ENCODE measurements at places on chromosomes 3 and 15.

GRCh38 chr3:77204788-77205187, 164.9 kb downstream of the ROBO2 start:
- DNase-seq: no peak

- no peak for DNase-seq
Measured at GRCh38 chr15:68339481-68339880, 61.9 kb downstream of the FEM1B start.

DNA sequence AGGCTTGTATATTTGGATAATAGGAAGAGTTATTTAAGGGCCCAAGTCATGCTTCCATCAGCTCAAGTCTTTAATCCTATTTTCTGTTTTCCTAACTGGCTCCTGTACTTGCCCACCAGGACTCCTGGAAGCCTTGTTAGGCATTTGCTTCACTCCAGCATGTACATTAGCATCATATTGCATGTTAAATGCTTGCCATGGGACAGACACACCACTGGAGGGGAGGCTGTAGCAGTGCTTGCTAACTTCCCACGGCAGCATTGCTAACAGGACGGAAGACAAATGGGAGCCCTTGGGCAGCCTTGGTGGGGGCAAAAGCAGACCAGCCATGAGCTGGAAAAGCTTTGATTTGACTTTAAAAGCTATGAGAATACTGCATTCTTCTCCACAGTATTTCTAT, 6.1 kb downstream of the TMOD2 start:
- no peak for DNase-seq

- DNase-seq: peak; percentile 2
Measured at GRCh38 chr15:33737687-33738601, 230.4 kb upstream of the CHRM5 start.

- no peak for DNase-seq
Measured at GRCh38 chr15:76470691-76471090, 134.1 kb downstream of the ISL2 start.

GRCh38 chr3:188262913-188263683, 109.1 kb downstream of the LPP start:
- DNase-seq: no peak

GRCh38 chr3:15355086-15355485, 22.7 kb upstream of the SH3BP5 start:
- DNase-seq: no peak

GRCh38 chr3:131356006-131356595, 25.5 kb upstream of the NUDT16 start:
- DNase-seq: no peak

DNA sequence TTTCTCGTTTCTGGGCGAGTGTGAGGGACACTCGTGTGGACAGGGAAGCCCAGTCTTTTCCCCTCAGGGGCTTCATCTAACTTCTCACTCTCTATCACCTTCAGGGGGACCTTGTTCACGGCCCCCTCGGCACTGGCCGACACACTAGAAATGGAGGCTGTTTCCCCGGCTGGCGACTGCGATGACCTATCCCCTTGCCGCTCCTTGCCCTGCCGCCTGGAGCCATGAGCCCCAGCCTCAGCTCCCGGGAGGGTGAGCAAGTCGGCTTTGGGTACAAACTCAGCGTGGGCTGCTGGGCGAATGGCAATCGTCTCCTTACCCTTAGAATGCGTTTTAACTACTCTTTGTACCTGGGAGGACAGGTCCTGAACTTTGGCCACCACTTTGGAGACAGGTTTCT, 41.0 kb downstream of the FMN1 start:
- no peak for DNase-seq

GRCh38 chr15:93072011-93072410, 17.0 kb downstream of the RGMA start:
- no peak for DNase-seq

DNA sequence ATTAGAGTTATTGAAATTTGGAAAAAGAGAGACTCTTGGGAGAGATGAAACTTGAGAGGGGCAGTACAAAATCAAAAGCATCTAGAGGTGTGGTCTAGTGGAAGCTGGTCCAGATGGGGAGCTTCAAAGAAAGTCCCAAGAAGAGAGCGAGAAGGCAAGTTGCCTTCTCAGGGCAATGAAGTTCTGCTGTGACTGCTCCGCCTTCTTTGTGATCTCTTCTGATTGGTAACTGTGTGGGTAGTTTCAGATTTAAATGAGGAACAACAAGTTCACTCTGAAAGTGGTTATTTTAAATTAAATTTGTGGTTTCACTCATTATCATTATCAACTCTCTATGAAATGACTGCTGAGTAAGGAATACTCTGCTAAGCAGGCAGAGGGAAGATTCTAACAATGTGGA, 233.3 kb downstream of the NLGN1 start:
- DNase-seq: no peak

DNA sequence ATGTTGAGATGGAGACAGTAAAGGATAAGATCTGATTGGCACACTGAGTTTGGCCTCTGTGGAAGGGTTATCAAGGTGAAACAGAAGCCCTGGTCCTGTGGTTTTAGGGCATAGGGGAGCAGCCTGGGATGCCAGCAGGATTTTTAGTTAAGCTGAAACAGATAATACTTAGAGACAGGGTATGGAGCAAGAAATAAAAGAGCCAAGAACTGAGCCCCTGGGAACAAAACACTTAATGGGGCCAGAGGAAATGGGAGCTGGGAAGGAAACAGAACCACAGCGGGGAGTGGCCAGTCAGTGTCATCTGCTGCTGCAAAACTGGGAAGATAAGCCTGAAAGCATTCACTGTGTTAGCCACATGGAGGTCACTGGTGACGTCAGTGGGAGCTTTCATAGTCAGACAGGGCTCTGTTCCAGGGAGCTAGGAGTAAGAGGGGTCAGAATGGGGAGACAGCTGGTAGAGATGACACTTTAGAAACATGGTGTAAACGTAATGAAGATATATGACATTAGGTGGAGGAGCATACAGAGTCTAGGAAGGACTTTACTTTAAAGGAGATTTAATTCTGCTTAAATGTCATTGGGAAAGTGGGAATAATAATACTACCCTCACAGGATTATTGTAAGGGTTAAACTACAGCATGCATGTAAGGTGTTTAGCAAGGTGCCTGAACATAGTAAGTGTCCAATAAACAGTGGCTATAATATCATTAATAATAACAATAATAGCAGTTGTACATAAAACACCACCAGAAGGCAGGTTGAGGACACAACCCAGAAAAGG, 172.7 kb upstream of the CTNNB1 start:
- DNase-seq: no peak

GRCh38 chr3:158709666-158710083, 22.6 kb downstream of the RARRES1 start:
- DNase-seq: no peak

GRCh38 chr3:71355862-71356261, 227.7 kb downstream of the FOXP1 start:
- DNase-seq: no peak

DNA sequence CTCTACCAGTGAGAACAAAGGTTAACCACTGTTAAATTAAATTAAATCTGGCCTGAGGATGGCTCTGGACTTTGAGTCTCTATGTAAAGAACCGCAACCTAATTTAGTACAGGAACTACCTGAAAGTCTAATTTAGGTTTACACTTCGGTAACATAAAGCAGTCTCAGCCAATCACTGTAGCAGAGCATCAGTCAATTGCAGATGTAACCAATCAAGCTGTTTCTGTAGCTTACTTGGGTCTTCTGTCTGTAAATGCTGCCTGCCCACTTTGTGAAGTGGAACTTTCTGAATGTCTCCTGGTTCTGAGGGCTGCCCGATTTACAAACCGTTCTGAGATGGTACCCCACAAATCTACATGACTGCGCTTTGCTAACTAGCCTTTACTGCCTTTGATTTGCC, 39.1 kb upstream of the RASGRP1 start:
- DNase-seq: no peak

DNA sequence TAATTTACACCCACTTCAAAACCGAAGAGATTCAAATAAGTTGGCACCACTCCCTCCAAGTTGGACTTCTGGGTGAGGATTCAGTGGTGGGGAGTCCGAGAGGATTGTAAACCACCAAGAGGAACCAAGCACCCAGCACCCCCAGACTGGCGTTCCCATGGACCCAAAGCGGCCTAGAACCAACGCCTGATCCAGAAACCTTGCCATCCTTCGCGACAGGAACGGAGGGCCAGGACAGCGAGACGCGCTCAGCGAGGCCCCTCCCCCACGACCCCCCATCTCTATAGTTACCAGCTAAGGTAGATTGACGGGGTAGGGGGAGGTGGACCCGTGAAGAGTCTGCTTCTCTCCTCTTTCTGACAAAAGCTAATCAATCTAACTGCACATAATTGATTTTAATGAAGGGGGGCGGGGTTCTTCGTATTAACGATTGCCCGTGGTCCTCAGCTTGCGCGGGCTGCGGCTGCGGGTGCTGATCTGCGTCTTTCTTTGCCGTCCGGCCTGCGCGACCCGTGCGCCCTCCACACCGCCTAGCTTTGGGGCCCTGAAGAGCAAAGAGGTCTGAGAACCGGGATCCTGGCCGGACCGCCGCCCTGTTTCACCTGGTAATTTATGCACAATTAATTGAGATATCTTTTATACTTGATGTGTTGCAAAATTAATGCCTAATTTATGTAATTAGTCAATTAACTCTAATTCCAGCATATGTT, 10.9 kb upstream of the FOXB1 start:
- DNase-seq: no peak

- no peak for DNase-seq
Measured at GRCh38 chr3:195752546-195753331, 32.0 kb downstream of the MUC20 start.

GRCh38 chr3:128273841-128274573, 120.7 kb downstream of the EEFSEC start:
- no peak for DNase-seq

DNA sequence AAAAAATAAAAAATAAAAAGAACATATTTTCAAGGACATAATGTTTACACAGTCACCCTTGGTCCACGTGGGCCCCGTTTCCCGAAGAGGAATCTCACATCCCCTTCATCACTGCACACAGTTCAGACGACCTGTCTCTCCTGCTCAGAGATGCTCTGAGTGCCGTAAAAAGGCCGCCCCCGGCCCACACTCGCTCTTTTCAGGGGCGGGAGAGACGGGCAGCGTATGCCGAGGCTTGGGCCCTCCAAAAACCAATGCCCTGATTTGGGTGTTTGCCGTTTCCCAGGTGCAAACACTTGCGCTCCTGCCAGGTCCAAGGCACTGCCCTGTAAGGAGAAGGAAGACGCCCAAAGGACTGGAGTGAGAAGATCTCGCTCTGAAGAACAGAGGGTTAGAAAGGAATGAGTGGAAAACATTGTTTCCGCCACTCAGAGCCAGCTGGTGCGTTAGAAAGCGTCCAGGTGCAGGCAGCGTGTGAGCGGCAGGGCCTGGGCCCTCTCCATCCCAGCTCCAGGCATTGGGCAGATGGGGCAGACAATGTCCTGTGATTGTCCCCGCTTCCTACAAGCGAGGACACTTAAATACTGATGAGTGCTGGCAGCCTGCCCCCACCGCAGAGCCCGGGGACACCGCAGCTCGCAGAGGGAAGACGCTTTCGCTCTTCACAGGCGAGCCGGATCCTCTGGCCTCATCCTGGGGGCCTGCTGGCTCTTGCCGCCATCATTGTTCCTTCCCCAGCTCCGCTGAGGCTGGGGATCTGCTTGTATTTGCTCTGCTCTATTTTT, 53.2 kb downstream of the NIPA2 start:
- no peak for DNase-seq

GRCh38 chr3:183275418-183275817, 22.4 kb downstream of the B3GNT5 start:
- DNase-seq: no peak

DNA sequence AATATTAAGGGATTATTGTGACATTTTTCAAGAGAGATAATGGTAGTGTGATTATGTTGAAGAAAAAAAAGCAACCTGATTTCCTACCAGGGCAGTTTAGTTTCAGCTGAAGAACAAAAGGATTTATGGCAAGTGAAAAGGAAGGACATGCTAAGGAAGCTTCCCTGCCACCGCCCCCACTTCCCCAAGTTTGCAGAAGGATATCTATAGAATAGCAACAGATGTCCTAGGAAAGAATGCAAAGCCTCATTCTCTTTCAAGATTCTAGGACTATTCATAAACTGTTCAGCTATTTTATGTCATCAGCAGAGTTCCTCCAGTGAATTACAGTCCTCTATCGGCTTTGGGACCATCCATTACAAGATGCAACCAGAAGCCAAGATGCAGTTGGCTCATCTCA, 160.8 kb downstream of the SATB1 start:
- DNase-seq: no peak

- DNase-seq: no peak
Measured at GRCh38 chr15:40630313-40630712, 36.3 kb downstream of the KNL1 start.

DNA sequence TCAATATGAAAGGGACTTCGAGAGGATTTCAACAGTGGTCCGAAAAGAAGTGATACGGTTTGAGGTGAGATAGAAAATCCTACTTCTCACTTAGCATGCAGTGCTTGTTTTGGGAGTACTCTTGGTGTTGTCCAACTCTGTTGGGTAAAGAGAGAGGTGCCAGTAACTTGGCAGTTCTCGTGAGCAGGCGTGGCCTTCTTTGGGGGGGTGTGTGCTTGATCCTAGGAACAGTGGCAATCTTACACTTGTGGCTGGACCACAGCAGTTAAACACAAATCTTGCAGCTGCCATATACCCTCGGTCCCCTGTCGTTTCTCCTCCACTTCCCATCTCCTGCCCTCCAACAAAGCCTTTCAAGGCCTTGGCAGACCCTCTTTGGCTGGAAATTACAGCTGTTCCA, 15.2 kb upstream of the SNX22 start:
- no peak for DNase-seq

DNA sequence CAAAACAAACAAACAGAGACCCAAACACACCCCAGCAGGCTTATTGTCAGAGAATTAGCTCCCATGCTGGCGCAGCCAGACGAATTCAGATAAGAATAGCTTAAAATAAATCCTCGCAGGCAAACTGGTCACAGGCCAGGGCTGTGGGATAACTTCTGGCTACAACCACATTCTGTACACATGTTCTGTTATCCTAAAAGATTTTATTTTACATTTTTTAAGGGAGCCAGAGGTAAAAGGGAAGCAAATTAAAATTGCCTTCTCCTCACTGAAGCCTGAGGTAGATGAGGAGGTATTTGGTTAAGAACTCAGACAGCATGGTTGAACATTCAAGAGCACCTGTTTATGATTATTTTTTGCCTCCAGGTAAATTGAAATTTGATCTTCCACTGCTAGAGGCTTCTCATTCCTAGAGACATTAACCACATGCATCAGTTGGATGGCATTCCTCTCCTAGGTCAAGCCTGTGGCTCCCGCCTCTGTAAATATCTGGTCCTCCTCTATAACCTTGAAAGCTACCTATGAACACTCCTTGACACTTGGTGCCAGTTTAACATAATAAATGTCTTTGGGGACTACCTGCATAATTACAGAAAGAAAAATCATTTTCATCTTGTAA, 190.3 kb downstream of the SATB1 start:
- DNase-seq: no peak

GRCh38 chr3:37346227-37347005, 172.0 kb upstream of the LRRFIP2 start:
- DNase-seq: no peak

All from stimulated activated CD8-positive, alpha-beta memory T cell treated with anti-CD3 and anti-CD28 coated beads, Interleukin-4, amount 100 ng/mL, for 1 hour (primary cell).